ENCODE measurements at places on chromosomes 1 and 21.
A peak's percentile ranks its signal among the peaks of the same experiment; 100 is the strongest.

- no peak for DNase-seq
These were observed 34.1 kb downstream of the UBASH3A start for GRCh38 chr21:42437786-42438185.

DNA sequence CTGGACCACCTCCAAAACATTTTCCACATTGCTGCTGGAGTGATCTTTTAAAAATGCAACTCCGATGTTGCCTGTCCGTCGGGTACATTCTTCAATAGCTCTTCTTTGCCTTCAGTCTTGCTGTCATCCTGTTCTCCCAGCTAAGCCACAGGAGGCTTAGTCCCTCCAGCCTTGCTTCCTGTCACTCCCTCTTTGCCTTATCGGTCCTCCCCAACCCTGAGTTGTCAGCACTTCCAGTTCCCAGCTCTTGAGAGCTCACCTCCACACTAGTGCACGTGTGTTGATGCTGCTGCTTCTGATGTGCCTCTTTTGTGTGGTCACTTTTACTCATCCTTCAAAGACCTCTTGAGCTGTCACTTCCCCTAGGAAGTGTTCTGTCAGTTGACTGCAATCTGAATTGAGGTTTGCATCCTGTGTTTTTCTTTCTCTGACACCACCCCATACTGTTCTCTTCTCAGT, 15.3 kb downstream of the UCK2 start:
- peak; percentile 57 for DNase-seq

DNA sequence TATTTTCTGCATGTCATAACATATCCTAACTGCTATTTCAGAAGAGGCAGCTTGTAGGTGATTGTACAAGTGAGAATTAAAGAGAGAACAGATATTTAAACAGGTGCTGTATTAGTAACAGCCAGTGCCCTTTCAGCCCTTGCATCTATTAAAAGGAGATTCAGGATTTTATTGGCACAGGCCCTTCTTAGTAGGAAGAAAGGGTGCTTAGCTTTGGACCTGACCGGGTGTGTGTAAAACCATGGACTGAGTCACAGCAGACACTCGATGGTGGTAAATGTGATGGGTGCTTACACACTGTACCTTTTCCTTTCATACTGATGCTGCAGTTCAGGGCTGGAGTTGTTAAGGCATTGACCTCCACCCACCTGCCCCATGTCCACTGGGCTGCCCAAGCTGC, 12.7 kb upstream of the CD101 start:
- DNase-seq: peak; percentile 44

DNA sequence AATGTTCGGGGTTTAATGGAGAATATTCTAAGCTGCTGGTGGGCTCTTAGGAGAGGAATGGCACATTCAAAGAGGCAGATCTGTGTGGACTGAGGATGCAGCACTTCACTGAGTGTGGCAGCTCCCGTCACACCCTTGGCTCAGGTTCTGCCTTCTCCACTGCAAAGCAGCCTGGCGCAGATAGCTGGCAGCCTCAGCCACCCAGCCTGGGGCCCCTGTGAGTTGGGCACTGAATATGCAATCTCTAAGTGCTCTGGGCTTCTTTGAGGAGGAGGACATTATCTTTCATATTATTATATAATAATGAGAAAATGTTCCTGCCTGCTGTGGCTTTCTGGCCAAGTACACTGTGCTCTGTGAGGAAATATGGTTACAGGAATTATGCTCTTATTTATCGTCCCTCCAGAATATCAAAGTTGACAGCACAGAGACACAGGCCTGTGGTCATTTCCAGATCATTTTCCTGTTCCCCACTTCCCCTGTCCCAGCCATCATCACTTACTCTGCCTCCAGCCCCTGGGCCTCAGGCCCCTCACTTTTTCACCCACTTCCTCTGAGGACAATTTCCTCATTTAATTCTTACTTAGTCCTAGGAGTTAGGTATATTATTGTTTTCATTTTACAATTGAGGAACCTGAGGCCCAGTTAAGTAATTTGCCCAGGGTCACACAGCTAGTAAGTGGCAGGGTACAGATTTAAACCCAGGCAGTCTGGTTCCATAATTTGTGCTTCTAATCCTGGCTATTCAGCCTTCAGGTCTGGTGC, 53.6 kb downstream of the MAB21L3 start:
- peak; percentile 32 for DNase-seq

- DNase-seq: no peak
These were observed 22.6 kb downstream of the MAEL start for GRCh38 chr1:167011560-167012191.
